ENCODE measurements at places on chromosomes 4 and X.
A peak's percentile ranks its signal among the peaks of the same experiment; 100 is the strongest.

GRCh38 chr4:84814094-84814750 lies 152.3 kb downstream of the WDFY3 start:
- DNase-seq, result peak; percentile 74

DNA sequence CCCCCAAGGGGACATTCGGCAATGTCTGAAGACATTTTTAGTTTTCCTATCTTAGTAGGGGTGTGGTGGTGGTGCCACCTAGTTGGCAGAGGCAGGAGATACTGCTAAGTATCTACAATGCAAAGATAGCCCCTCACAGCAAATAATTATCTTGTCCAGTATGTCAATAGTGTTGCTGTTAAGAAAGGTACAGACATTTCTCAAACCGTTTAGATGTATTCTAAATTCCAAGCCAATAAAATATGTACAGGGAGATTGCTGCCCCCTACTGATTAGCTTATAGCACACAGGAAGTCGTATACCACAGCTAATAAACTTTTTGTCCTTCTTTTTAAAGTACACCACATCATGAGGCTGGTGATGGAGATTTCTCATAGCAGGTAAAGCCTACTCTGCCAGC lies 260.5 kb downstream of the TMA16 start:
- DNase-seq, result no peak

- DNase-seq, result no peak
Measured at GRCh38 chrX:140480765-140481164, 24.1 kb downstream of the SOX3 start.

DNA sequence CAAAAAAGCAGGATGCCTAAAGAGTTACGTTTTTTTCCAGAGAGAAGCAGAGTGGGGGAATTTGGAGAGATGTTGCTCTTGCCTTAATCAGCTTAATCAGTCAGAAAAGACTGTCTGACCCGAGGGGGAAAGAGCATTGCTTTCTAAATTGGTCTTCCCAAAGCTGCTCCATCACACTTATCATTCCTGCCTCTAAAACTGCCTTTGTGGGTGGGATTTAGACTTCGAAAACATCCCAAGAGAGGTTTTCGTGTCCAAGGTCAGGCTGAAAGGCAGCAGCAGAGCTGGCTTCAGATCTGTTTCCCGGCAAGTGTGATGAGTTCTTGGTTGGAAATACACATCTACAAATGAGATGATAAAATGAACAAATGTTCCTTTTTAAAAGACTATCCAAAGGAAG lies 155.2 kb downstream of the SH2D1A start:
- no peak for DNase-seq

- DNase-seq, result no peak
Measured at GRCh38 chr4:185404031-185404430, 7.4 kb downstream of the ANKRD37 start.

DNA sequence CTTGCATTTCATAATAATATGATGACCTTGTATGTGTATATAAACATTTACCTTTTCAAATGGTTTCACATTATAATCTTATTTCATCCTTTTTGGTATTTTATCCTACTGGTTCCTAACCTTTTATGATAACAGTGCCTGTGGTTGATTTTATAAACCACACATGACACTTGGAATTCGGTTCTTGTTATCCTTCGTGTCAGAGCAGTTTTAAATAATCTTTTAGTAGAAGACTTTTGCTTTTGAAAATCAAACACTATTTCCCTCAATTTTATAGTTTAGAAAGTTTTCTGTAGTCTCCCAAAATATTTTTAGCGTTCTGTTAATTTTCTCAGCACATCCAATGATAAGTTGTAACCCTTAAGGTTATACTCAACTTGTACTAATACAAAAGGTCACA lies 676.8 kb downstream of the RAPGEF2 start:
- no peak for DNase-seq

GRCh38 chr4:2798399-2799223 lies 5.7 kb downstream of the SH3BP2 start:
- no peak for DNase-seq

Data from hepatocyte (in vitro differentiated cells).